ENCODE measurements at places on chromosomes 12 and 14. TPM values are rescaled to one million over a fixed set of nuclear protein-coding genes. Genes with fewer than 3 reads are reported as not detected.

EIF4B gene
- total RNA-seq = 383 TPM

CPM gene
- total RNA-seq = 9.9 TPM

TRMT61A gene
- 10.0 TPM for total RNA-seq

PPM1H gene
- 0.11 TPM for total RNA-seq

GPX2 gene
- not detected for total RNA-seq

SERPINA10 gene
- total RNA-seq = not detected

SSPN gene
- total RNA-seq = not detected

TSPAN9 gene
- not detected for total RNA-seq

TAS2R50 gene
- total RNA-seq = 2.0 TPM

ALG10 gene
- 19.4 TPM for total RNA-seq

CD163L1 gene
- total RNA-seq = not detected
